NCI-H226 (cell line): ENCODE measurements at places on chromosomes 13 and 19.

GRCh38 chr13:89733829-89734228, 1613.7 kb upstream of the MIR17HG start:
- DNase-seq = no peak

DNA sequence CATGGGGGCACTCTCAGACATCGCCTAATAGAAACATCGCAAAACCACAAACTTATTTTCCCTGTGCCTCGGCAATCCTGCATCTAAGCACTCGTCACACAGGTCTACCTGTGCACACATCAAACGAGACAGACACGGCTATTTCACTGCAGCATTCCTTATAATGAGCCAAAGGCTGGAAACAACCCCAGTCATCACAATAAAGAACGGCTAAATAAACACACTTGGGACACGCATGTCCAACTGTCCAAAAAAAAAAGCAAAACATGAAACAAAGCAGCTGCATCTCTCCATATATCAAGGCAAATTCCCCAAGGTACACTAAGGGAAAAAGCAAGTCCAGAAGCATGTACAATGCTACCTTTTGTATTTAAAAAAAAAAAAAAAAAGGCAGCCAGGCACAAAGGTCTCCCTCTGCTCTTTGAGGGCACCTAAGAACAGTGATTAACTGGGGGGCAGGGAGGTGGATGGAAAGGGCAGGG, 27.2 kb upstream of the CCNP start:
- no peak for DNase-seq

DNA sequence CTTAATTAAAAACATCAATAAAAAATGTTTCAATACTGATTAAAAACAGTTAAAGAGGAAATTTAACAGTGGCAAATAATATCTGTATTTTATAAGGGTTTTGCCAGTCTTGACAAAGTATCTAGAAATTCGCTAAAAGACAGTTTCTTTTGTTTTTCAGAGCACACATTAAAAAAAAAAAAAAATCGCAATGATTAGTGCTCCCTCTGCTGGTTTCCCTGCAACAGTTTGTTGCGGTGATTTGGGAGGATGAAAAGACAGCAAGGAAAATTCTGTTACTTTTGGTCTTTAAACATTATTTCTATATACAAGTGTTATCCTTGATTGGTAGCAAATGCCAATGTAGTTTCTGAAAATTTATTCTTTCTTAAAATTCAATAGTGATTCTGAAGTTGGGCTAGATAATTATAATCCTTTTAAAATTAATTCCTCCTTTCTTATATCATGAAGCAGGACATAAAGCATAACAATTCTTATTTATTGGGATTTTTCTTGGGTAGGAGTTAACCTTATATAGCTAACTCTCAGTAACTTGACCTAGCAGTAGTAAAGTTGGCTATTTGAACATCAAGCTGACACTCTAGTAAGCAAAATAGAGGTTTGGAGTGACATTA, 23.1 kb upstream of the SPRY2 start:
- no peak for DNase-seq

- peak; percentile 58 for DNase-seq
Observed at GRCh38 chr19:4327252-4327876, 11.3 kb downstream of the STAP2 start.

- DNase-seq = no peak
Observed at GRCh38 chr19:32489971-32490370, 84.4 kb downstream of the DPY19L3 start.

- no peak for DNase-seq
Observed at GRCh38 chr19:661427-662196, 1.4 kb downstream of the RNF126 start.

DNA sequence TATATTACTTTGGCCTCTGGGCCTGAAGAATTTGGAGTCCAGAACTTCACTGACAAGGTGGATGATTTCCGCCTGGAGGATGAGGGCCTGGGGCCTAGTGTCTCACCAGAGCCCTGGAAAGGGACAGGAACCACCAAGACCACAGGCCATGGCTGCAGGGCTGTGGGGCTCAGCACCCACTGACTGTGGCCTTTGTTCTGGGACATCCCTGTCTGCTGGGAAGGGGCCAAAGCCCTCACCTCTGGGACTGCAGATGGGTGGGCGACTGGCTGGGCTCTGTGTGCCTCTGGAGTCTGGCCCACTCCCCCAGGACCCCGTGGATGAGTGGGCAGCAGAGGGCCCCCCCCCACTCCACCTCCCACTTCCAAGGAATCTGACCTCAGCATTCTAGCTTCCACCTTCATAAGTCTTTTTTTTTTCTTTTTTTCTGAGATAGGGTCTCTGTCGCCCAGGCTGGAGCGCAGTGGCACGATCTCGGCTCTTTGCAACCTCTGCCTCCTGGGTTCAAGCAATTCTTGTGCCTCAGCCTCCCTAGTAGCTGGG, 20.3 kb downstream of the CHST8 start:
- DNase-seq = no peak

DNA sequence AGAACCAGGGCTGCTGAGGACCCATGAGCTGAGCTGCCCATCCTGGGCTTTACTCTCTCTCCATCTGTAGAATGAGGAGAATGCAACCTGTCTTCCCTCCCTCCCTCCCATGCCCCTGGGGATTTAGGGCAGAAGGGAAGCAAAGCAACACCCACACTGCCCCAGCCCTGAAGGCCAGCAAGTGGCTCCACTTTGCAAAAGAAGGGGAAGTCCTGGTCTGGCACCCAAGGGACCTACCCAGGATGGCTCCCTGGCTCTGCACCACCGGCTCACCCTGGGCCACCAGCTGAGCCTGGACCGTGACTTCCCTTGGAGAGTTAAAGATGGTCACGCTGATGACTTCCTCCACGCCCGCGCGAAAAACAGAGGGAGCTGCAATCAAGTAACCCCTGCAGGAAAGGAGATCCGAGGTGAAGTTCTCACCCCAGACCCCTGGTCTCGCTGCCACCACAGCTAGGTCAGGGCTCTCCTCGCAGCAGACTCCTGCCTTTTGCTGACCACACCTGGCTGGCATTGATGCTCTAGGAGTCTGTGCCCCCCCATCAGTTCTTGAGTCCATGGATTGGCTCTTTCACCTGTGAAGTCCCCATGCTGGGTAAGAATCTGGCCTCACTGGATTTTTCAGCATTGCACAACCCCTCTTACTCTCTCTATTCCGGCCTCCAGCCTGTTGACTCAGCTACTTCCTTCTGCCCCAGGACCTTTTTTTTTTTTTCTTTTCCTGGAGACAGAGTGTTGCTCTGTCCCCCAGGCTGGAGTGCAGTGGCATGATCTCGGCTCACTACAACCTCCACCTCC, 4.6 kb downstream of the CPAMD8 start:
- peak; percentile 61 for DNase-seq
